ENCODE measurements at places on chromosomes 5 and 9. TPM values are rescaled to one million over a fixed set of nuclear protein-coding genes. Genes with fewer than 3 reads are reported as not detected.

DNA sequence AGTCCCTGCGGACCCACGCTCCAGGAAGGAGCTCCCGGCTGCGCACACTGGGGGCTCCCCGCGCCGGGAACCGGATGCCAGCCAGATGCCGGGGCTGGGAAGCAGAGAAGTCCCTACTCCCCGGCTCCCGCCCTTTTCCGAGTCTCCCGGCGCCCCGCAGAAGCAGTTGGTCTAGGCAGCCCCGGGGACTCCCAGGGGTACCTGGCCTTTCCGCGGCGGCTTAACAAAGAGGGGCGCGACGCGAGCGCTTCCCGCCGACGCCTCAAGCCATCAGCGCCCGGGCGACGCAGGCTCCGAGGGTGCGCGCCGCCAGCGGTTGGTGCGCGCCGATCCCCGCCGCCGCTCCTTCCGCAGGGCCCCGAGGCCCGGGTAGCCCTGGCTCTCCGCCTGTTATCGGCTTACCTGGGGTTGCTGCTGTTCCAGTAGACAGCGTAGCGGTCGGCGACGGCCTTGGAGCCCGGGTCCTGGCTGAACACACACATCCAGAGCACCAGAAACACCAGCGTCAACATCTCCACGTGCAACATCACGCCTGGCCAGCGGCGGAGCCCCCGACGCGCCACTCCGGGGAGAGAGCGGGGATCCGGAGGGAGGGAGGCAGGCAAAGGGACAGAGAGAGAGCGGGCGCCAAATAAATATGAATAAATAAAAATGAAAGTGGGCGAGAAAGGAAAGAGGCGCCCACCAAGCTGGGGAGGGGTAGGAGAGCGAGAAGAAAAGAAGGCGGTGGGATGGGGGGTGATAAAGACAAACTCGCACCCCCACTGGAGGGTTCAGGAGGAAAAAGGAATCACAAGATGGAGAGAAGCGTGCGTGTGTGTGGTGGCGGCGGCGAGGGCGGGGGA is 428 bp downstream of the EFNA5 start:
- peak overlapping the region; percentile 85 for H3K4me3 ChIP-seq
- H3K4me1 ChIP-seq: no peaks in the 10 kb centered on the region
- no peaks in the 10 kb centered on the region for H3K36me3 ChIP-seq
- H3K27ac ChIP-seq: no peak overlapping the region
- H3K27me3 ChIP-seq: no peaks in the 10 kb centered on the region

- H3K4me3 ChIP-seq: no peak overlapping the region
- no peak for DNase-seq
Measured at GRCh38 chr5:658103-658502, 35.0 kb downstream of the TPPP start.

GRCh38 chr5:170691657-170692056 is 91.9 kb upstream of the GABRP start:
- H3K4me3 ChIP-seq: no peak overlapping the region
- no peak overlapping the region for H3K27ac ChIP-seq
- H3K36me3 ChIP-seq: no peaks in the 10 kb centered on the region
- H3K4me1 ChIP-seq: no peaks in the 10 kb centered on the region

Gene PCDHGA7
- polyA plus RNA-seq: not detected

Gene SHISAL2B
- not detected for polyA plus RNA-seq
